ENCODE measurements at places on chromosomes 3 and 15.

DNA sequence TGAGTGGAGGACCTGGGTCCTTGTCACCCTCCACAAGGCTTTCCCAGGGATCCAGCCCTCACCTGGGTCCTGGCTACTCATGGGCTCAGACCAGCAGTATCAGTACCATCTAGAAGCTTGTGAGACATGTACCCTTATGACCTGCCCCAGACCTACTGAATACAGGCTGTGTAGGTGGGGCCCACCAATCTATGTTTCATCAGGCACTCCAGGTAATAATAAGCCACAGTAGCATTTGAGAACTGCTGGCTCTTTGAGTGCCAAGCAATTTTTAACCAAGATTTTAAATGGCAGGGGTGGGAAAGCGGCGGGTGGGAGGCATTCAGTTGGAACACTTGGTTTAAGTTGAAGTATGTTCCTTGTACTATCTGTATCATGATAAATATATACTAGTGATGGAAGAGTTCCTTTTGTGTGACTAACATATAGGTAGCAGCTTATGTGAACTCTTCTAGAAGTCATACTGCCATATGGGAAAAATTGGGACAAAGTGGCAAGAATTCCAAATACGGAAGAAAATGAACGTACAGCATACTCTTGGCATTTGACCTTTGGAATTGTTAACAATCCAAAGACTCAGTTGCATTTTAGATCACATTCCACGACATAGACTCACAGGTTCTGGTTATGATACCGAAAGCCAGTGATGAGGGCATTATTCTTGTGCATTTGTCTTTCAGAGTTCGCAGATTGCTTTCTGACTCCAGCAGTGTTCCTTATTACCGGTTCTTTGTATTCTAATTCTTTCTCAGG, 190.4 kb downstream of the GHSR start:
- no peak for DNase-seq

DNA sequence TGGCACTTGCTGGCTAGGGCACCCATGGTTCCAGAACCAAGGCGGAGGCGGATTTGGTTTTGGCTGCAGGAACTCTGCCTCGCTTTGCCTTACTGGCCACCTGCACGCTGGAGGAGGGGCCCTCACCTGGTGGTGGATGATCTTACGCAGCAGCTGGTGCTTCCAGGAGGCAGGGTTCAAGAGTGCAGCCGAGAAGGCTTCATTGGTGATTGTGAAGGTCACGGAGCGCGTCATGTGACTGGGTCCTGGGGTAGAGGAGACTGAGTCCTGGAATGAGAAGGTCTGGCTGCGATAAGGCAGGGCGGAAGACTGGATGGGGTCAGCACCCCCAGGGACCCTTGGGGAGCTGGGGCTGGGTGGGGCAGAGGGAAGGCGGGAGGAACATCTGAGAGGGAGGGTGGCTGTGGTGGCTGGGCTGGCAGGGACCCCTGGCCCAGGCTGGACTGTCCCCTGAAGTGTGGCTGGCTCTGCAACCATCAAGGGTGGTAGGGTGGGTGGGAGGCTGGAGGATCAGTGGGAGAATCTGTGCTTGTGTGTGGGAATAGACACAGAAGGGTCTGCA, 25.8 kb upstream of the GOLGA6C start:
- DNase-seq: no peak

DNA sequence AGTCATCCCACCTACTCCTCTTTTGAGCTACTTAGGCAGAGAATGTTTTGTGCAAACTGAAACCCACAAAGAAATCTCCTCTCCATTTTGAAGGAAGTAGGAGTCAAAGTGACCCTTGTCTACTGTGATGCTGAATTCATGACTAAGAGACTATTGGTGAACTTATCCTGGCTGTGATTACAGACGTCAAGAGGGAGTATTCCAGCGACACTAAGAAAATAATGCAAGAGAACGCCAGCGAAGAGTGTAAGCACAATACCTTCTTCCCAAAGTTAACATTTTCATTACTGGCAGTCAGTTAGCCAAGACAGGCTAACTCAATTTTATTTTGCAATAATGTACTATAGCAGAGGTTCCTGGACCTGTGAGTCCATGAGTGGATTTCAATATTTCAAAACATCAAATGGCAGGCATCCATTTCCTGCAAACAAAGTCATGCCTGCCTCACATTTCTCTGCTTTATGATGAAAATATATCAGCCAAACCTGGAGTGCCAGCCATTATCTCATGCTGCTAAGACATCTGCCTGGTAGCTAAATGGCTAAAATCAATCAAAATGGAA, 59.0 kb downstream of the CTNNB1 start:
- DNase-seq: no peak

DNA sequence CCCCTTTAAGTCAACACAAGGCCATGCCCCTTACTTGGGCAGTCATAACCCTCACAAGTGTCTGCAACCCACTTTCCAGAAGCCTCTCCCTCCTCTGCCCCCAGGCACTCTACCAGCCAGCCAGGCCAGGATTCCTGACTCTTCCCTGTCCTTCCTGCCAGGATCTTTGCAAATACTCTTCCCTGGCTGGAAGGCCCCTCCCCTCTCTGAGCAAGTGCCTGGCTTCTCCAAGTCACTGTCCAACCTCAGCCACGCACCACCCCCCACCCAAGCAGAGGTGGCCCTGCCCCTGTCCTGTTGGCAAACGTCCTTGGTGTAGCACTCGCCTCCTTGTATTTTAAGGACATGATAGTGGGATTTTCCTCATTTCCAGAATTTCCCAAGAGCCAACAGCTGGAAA, 54.7 kb upstream of the USP3 start:
- DNase-seq: no peak

GRCh38 chr15:41878355-41878699, 15.5 kb downstream of the SPTBN5 start:
- no peak for DNase-seq

DNA sequence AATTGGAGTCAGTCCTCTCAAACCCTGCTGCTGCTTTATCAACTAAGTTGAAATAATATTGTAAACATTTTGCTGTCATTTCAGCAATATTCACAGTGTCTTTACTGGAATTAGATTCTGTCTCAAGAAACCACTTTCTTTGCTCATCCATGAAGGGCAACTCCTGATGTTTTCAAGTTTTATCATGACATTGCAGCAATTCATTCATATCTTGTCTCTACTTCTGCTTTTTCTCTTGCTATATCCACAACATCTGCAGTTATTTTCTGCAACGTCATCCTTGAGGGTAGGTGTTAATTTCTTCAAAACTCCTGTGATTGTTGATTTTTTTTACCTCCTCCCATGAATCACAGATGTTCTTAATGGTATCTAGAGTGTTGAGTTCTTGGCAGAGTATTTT, 181.6 kb downstream of the EPHA6 start:
- no peak for DNase-seq

DNA sequence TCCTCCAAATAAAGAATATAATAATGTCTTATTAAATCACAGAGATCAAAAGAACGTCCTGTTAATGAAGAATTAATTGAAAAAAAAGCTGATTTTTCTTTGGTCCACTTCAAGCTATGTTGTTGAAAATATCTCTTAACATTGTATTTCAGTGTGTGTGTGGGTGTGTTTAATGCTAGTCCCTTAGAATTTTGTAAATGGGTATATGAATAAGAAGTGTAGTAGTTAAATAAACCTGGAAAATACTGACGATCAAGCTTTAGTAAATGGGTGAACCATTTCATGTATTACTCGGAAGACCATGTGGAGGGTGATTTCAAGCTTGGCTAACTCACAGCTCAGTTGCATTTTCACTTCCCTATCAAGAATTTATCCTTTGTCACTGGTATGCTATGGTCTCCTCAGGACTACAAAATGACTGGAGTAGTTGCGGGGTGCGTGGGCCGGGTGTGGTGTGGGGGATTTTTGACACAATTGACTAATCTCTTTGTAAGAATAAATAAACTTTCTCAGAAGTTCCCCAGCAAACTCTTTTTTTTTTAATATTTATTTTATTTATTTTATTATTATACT, 586.4 kb downstream of the GRM7 start:
- DNase-seq: no peak

- DNase-seq: no peak
Measured at GRCh38 chr3:79568938-79569337, 198.9 kb downstream of the ROBO1 start.
